ENCODE measurements at places on chromosomes 2 and 18. TPM values are rescaled to one million over a fixed set of nuclear protein-coding genes. Genes with fewer than 3 reads are reported as not detected.

The NGEF gene
- total RNA-seq: 4.7 TPM

GRCh38 chr18:57023275-57023882 is 123.5 kb upstream of the BOD1L2 start:
- DNase-seq: no peak

GRCh38 chr2:24046930-24047702 is at the start of gene WDCP:
TSS of gene WDCP (minus strand) at chr2:24047391. CDS start at chr2:24039494, 7,897 bp downstream.
- peak; percentile 97 for DNase-seq

GRCh38 chr2:174694196-174694878 is 69.9 kb downstream of the CHRNA1 start:
- DNase-seq: peak; percentile 67

DNA sequence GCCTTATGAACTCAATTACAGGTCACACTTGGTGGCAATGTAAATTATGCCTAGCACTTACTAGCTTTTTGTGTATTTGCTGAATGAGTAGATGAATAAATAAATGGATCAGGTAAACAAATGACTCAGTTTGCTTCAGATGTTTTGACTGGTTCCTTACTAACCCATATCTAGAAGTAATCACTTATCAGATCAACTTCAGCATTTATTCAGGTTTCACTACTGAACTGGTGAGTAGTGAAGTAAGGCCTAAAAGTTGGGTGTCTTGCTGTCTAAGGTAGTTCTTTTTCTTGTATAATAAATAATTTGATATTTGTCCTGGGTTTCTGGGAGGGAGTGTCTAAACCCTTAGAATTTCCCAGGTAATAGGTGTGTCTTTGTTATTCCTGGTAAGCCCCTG is 205.0 kb downstream of the UXS1 start:
- no peak for DNase-seq
